ENCODE measurements at places on chromosomes 4 and X.
A peak's percentile ranks its signal among the peaks of the same experiment; 100 is the strongest.

GRCh38 chr4:26330186-26330787, 9.5 kb downstream of the RBPJ start:
- peak; percentile 29 for DNase-seq

GRCh38 chr4:5787311-5787710, 76.3 kb downstream of the EVC start:
- no peak for DNase-seq

- DNase-seq, result no peak
Measured at GRCh38 chr4:101037249-101037648, 310.1 kb downstream of the PPP3CA start.

DNA sequence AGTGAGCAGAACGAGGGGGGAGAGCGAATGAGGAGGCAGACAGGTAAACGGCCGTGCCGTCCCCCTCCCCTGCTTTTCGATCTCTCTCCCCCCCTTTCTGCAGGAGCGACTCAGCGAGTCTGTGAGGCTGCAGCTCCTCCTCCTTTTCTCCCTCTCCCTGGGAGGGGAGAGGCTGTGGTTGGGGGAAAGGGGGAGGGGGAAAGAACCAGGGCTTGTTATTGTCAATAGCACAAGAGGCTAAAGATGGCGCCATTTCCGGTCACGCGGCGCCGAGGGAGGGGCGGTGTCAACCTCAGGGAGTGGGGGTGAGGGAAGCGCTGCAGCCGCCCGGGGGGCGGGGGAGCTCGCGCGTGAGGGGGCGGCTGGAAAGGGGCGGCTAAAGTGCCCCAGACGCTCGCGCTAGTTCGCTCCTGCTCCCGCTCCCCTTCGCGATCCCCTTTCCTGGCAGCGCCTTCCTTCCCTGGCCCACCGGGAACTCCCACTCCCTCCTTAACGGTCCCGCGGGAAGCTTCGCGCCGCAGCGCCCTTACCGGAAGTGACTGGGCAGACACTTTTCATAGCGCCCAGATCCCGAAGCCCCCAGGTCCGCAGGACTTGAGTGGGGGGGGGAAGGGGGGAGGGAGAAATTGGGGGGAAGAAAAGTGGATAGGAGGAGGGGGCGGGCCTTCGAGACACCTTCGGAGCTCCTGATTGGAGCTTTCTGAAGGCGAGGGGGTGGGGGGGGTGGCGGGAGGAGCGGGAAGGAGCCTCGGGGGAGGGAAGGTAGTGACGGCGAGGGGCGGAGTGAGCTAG, at the start of gene CUL4B:
Gene CUL4B (minus strand): TSS at position 121 of the 792 bp plus-strand sequence. CDS start 324 bp downstream, outside the sequence.
- DNase-seq, result peak; percentile 89

DNA sequence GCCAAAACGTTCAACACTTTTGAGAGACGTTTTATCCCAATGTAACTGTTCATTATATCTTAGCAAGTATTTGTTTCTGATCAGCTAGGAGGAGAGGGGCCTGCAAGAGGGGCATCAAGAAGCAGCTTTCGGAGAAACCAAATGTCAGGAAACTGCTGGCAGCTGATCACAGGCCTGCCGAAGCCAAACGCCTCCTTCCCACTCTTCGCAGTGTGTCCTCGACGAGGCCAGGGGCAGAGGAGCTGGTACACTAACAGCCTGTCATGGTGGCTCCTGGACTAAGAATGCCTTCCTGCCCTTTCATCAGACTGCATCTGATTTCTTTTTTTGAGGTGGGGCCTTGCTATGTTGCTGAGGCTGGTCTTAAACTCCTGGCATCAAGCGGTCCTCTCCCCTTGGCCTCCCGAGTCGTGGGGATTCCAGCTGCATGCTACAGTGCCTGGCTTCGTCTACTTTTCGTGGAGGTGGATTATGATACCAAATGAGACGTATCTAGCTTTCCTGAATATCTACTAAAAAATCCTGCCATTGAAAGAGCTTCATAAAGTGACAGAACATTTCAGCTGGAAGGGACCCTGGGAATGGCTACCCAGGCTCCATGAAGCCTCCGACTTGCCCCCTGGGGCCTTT, 134.8 kb downstream of the AFAP1 start:
- no peak for DNase-seq

GRCh38 chr4:81912376-81913030, 440.8 kb upstream of the RASGEF1B start:
- DNase-seq, result no peak

Measured in NCI-H187 (cell line).